ENCODE measurements at places on chromosomes 16 and 17.

DNA sequence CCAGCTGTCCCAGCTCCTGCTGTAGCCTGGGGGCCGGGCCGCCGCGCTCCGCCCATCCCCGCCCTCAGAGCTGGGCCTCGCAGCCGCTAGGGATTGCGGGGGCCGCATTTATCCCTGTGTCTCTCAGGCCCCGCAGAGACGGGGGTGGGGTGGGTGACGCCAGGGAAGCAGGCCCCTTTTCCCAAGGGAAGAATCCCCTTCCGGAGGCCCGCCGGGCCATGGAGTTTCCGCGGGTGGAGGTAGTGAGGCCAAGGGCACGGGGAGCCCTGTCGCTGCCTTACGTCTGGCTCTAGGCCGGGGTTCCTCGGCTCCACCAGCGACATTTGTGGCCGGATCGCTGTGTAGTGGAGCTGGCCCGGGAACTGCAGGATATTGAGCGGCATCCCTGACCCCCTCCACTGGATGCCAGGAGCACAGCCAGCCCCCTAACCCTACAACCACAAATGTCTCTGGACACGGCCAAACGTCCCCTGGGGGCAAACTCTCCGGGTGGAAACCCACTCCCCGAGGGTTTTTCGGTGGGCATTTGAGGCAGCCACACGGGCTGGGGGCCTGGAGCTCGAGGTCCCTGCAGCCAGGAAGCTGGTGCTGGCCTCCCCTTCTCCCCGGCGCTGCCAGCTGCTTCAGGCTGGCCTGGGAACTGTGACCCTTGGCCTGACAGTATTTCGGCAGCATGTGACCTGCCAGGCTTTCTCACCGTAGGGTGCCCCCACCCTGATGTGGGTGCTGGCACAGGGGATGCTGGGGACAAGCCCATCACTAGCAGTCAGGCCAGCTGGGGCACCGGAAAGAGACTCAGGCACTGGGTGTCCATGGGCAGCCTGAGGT is 12.0 kb upstream of the CD300A start:
- H3K27ac ChIP-seq, result peak overlapping the region; percentile 22
- DNase-seq, result no peak
- H3K4me3 ChIP-seq, result no peak overlapping the region
- H3K4me1 ChIP-seq, result peaks cover 33% of the 10 kb centered on the region
- no peaks in the 10 kb centered on the region for H3K27me3 ChIP-seq
- H3K36me3 ChIP-seq, result no peaks in the 10 kb centered on the region

DNA sequence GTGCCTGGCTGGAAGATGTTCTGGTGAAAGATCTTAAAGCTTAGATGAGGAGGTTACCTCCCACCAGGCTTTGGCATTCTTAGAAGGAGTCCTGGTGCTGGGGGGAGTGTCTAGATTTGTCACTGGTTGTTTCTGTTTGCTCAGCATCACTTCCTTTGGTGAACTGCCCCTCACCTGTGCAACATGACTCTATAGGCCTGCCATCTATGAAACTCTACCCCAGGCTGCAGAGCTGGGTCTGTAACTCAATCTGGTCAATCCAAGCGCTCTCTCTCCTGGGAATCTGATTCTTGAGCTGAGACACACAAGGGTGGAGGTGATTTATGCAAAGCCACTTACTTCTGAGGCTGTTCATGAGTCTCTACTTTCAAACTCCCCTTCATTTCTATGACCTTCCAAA is 399.4 kb downstream of the NPIPA7 start:
- no peaks in the 10 kb centered on the region for H3K36me3 ChIP-seq
- H3K27ac ChIP-seq, result no peak overlapping the region
- H3K27me3 ChIP-seq, result no peaks in the 10 kb centered on the region
- no peak for DNase-seq
- H3K4me1 ChIP-seq, result no peaks in the 10 kb centered on the region
- no peak overlapping the region for H3K4me3 ChIP-seq

- no peaks in the 10 kb centered on the region for H3K4me1 ChIP-seq
- DNase-seq, result no peak
- no peak overlapping the region for H3K27ac ChIP-seq
- no peak overlapping the region for H3K4me3 ChIP-seq
Measured at GRCh38 chr17:65364438-65364837, 197.0 kb downstream of the AXIN2 start.

- no peak overlapping the region for H3K27ac ChIP-seq
- H3K4me3 ChIP-seq, result no peak overlapping the region
- no peaks in the 10 kb centered on the region for H3K27me3 ChIP-seq
- H3K4me1 ChIP-seq, result no peaks in the 10 kb centered on the region
- H3K36me3 ChIP-seq, result no peaks in the 10 kb centered on the region
Measured at GRCh38 chr16:7086822-7087616, 245.6 kb upstream of the RBFOX1 start.

DNA sequence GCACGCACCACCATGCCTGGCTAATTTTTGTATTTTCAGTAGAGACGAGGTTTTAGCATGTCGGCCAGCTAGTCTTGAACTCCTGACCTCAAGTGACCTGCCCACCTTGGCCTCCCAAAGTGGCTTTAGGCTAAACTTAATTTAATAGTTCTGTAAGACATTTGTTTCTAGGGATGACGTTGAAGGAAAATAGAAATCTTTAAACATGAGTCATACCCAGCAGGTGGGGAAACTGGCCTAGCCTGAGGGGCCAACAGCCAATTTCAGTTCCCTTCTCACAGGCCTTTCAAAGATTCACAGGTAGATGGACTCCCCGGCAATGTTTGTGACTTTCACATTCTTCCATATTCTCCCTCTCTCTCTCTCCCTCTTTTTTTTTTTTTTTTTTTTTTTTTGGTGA is 18.1 kb upstream of the ITPRIPL2 start:
- H3K27me3 ChIP-seq, result no peaks in the 10 kb centered on the region
- H3K4me3 ChIP-seq, result no peak overlapping the region
- no peaks in the 10 kb centered on the region for H3K4me1 ChIP-seq

GRCh38 chr16:764184-764750 is 3.7 kb downstream of the MSLN start:
- no peak overlapping the region for H3K27ac ChIP-seq
- DNase-seq, result no peak
- H3K4me1 ChIP-seq, result no peaks in the 10 kb centered on the region

DNA sequence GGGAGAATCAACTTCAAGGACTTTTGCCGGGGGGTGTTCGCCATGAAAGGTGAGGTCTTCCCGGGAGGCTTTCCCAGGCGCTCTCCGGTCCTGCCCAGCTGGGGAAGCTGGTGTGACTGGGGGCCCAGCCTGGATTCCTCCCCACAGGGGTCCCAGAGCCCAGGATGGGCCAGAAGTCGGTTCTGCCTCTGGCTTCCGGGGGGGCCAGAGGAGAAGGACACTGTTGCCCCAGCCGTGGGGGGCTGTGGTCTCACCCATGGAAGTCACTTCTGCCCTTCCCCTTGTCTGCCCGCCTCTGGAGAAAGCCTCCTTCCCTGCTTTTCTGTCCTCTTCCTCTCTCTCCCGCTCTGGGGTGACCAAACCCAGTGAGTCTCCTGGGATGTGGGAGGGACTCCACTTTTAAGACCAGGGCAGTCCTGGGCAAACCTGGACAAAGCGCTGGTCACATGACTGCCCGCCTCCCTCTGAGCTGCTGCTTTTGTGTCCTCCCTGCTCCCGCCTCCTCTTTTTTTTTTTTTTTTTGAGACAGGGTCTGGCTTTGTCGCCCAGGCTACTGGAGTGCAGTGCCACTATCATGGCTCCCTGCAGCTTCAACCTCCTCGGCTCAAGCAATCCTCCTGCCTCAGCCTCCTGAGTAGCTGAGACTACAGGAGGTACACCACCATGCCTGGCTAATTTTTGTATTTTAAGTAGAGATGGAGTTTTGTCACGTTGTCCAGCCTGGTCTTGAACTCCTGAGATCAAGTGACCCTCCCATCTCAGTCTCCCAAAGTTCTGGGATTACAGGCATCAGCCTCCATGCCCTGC is 40.6 kb downstream of the RAB11FIP4 start:
- H3K36me3 ChIP-seq, result no peaks in the 10 kb centered on the region
- no peak overlapping the region for H3K4me3 ChIP-seq
- peaks cover 18% of the 10 kb centered on the region for H3K4me1 ChIP-seq
- H3K27me3 ChIP-seq, result no peaks in the 10 kb centered on the region

GRCh38 chr17:36193216-36193775 is 3.3 kb downstream of the CCL3L1 start:
- no peak overlapping the region for H3K4me3 ChIP-seq
- no peak overlapping the region for H3K27ac ChIP-seq
- no peaks in the 10 kb centered on the region for H3K4me1 ChIP-seq
- H3K36me3 ChIP-seq, result no peaks in the 10 kb centered on the region
- DNase-seq, result no peak

- no peaks in the 10 kb centered on the region for H3K27me3 ChIP-seq
- peaks cover 26% of the 10 kb centered on the region for H3K4me1 ChIP-seq
- no peak within 1 kb of the TSS for H3K27ac ChIP-seq
- H3K36me3 ChIP-seq, result no peaks in the 10 kb centered on the region
Measured at GRCh38 chr17:5035315-5035714, at the start of gene SLC52A1. TSS of gene SLC52A1 (minus strand) at chr17:5035426. CDS start at chr17:5034606, 820 bp downstream.

- no peak overlapping the region for H3K4me3 ChIP-seq
- peaks cover 24% of the 10 kb centered on the region for H3K4me1 ChIP-seq
- DNase-seq, result no peak
- H3K27ac ChIP-seq, result no peak overlapping the region
- H3K27me3 ChIP-seq, result no peaks in the 10 kb centered on the region
Measured at GRCh38 chr17:39870776-39871175, 2.8 kb downstream of the ZPBP2 start.

DNA sequence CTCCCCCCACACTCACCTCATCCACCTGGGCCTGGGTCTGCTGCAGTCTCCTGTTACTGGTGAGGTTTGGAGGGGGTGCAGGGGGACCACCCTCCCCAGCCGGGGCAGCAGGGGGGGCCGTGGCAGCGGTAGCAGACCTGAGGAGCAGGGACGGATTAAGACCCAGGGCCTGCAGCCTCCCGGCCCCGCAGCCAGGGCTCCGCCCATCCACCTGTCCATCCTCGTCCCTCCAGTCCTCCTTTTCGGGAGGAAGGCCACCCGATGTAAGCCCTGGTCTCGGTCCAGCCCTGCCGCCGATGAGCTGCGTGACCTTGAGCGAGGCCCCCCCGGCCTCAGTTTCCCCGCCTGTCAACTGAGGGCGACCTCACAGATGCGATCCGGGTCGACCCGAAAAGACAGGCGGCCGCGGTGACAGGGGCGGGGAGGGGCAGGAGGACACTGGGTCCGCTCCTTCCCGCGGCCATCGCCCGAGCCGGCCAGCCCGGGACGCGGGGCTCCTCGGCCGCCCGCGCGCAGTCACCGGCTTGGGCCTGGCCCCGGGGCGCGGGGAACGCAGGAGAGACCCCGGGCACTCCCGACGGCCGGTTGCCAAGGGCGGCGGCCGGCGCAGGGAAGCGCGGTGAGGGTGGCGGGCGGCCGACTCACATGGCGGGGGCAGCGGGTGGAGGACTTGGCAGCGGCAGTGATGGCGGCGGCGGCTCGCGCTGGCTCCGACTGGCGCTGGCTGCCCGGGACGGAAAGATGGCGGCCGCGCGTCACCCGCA is at the start of gene VAMP2:
Gene VAMP2 (minus strand): TSS at position 716 of the 764 bp plus-strand sequence. CDS start 69 bp downstream, at position 647.
- H3K27ac ChIP-seq, result peak within 1 kb of the TSS; percentile 100
- no peaks in the 10 kb centered on the region for H3K27me3 ChIP-seq
- DNase-seq, result peak; percentile 84
- H3K36me3 ChIP-seq, result peaks cover 30% of the 10 kb centered on the region
- peak within 1 kb of the TSS; percentile 80 for H3K4me3 ChIP-seq

- no peaks in the 10 kb centered on the region for H3K36me3 ChIP-seq
- no peak overlapping the region for H3K4me3 ChIP-seq
- no peaks in the 10 kb centered on the region for H3K27me3 ChIP-seq
- H3K4me1 ChIP-seq, result peaks cover 30% of the 10 kb centered on the region
- no peak for DNase-seq
Measured at GRCh38 chr16:11112723-11113348, 143.2 kb downstream of the SOCS1 start.

DNA sequence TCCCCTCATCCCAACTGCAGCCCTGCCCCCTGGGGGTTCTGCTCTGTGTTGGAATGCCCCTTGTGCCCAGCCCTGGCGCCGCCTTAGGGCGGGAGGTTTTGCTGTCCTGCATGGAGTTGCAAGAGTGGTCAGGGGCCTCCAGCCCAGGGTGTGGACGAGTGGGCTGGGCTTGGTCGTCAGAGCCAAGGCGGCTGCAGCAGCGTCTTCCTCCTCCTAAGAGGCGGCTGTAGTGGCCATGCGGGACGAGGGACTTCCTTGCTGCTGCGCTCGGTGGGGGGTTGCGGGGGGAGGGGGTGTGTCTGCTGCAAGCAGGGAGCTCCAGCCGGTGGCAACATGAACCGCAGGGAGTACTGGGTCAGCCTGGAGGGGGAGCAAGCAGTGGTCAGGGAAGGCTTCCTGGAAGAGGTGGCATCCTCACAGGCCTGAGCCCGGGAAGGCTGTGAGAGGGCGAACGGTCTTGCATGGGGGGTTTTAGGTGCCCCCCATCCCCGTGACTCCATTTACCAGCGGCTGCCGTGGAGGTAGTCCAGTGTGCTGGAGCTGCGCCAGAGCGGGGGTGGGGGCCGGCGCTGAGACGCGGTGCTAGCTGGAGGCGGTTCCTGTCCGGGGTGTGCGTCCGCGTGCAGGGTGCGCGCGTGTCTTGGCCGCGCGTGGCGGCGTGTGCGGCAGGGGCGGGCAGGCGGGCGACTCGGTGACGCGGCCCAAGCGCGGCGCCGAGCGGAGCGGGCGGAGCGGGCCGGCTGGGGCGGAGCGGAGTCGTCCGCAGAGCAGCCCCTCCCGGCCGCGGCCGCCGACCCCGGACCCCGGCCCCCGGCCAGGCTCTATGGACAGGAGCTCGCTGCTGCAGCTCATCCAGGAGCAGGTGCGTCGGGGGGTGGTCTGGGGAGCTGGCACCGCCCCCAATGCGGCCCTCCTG is at the start of gene RHBDL1:
Gene RHBDL1 (plus strand): TSS at position 704 of the 916 bp plus-strand sequence. CDS start 120 bp downstream, at position 824.
- no peak for DNase-seq
- peaks cover 19% of the 10 kb centered on the region for H3K4me1 ChIP-seq
- no peaks in the 10 kb centered on the region for H3K27me3 ChIP-seq
- H3K36me3 ChIP-seq, result peaks cover 18% of the 10 kb centered on the region
- no peak within 1 kb of the TSS for H3K27ac ChIP-seq
- H3K4me3 ChIP-seq, result no peak within 1 kb of the TSS

- H3K36me3 ChIP-seq, result no peaks in the 10 kb centered on the region
- peaks cover 7% of the 10 kb centered on the region for H3K4me1 ChIP-seq
- no peaks in the 10 kb centered on the region for H3K27me3 ChIP-seq
Measured at GRCh38 chr16:17408296-17408695, 62.5 kb downstream of the XYLT1 start.

DNA sequence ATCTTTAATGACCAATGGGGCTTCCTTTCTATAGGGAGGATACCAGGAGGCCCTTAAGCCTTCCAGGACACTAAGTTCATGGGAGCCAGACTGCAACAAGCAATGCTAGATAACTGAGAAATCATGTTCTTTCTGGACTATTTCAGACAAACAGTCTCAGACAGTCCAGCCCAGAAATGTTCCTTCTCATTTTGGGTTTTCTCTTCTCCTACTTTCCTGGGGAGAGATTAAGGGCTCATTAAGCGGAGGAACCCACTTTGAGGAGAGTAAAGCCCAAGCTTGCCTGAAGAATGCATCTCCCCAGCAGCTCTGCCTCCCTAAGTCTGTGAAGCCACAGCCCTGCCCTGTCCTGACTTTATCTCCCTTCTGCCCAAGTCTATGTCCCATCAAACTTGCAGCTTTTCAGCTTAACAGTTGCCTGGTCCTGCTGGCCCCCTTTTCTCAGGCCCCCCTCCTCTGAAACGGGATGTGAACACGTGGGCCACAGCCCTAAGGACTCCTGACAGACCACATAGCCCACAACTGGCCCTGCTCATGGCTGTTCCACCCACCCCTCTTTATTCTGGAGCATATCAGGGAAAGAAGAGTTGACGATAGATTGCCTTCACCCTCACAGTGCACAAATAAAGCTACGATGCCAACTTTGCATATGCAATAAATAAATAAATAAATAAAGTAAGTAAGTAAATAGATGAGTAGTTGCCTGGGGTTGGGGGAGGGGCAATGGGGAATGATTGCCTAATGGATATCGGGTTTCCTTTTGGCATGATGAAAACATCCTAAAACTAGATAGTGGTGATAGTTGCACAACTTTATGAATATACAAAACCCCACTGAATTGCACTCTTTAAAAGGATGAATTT is 111.0 kb downstream of the N4BP1 start:
- no peak overlapping the region for H3K27ac ChIP-seq
- no peaks in the 10 kb centered on the region for H3K36me3 ChIP-seq
- H3K27me3 ChIP-seq, result no peaks in the 10 kb centered on the region
- DNase-seq, result no peak
- no peak overlapping the region for H3K4me3 ChIP-seq

All from CD4-positive, alpha-beta memory T cell (primary cell).